ENCODE measurements at places on chromosomes 7 and 10.

GRCh38 chr10:127888521-127889312 is 4.0 kb downstream of the CLRN3 start:
- no peak for DNase-seq

GRCh38 chr10:31623466-31623865 is 304.4 kb downstream of the ZEB1 start:
- peak; percentile 92 for DNase-seq

DNA sequence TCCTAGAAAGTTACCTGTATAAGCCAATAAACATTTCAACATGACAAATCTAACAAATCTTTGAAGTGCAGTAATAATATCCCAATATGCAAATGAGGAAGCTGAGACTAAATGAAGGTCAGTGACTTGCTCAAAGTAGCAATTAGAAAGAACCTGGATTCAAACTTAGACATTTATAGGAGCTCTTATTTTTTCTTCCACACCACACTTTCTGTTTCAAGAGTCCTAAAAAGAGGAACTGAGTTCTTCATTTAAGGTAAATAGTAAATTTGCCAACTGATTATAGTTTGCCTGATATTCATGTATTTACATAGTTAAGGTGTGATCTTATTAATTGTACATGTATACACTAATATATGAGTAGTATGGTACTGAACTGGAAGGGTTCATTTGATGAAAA is 44.0 kb downstream of the KLHDC10 start:
- no peak for DNase-seq

- no peak for DNase-seq
Measured at GRCh38 chr7:99531354-99531765, 20.6 kb downstream of the FAM200A start.

DNA sequence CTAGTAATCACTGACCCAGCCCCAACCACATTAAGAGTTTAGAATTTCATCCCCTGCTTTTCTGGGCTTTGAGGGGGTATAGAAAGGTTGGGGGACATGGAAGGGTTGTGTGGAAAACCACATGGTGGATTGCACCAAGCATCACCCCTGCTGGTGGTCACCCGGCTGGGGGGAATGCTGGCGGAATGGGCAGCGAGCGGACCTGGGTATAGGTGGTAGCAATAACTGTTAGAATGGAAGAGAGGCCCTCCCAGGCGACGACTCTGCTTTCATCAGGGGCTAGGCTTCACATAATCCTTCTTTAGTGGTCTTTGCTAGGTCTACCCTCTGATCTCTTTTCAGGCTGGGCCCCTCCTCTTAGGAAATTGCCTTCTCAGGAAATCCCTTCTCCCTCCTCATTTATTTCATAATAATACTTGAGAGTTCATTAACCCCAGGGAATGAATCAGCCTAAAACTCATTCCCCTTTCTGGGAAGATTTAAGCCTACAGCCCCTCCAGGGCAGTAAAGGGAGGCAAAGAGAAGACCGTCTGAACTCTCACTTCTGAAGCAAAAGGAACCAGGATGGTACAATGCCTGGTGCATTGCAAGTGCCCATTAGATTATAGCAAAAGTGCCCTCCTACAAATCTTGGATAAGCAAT is 90.7 kb upstream of the LEP start:
- no peak for DNase-seq
